Right lobe of liver (tissue), 6 donors: ENCODE measurements at places on chromosomes 16 and 17.

- no peaks in the 10 kb centered on the region for H3K36me3 ChIP-seq
- no peak overlapping the region for H3K4me3 ChIP-seq
- DNase-seq = no peak
Measured at GRCh38 chr17:63760771-63761539, 12.4 kb downstream of the CCDC47 start.

GRCh38 chr16:83059237-83059636, 432.5 kb downstream of the CDH13 start:
- no peak for DNase-seq
- H3K27ac ChIP-seq = no peak overlapping the region
- no peaks in the 10 kb centered on the region for H3K4me1 ChIP-seq
- H3K36me3 ChIP-seq = no peaks in the 10 kb centered on the region
- no peak overlapping the region for H3K4me3 ChIP-seq

- H3K36me3 ChIP-seq = no peaks in the 10 kb centered on the region
- no peak overlapping the region for H3K27ac ChIP-seq
Measured at GRCh38 chr16:55009581-55009980, 78.9 kb downstream of the IRX5 start.

- H3K36me3 ChIP-seq = no peaks in the 10 kb centered on the region
- no peaks in the 10 kb centered on the region for H3K27me3 ChIP-seq
- H3K4me1 ChIP-seq = no peaks in the 10 kb centered on the region
- H3K27ac ChIP-seq = no peak overlapping the region
Measured at GRCh38 chr16:79329166-79329521, 271.4 kb downstream of the MAF start.

- H3K4me1 ChIP-seq = no peaks in the 10 kb centered on the region
- H3K4me3 ChIP-seq = no peak overlapping the region
- no peak for DNase-seq
Measured at GRCh38 chr17:57493171-57493570, 236.8 kb downstream of the MSI2 start.

- no peak overlapping the region for H3K27ac ChIP-seq
- H3K36me3 ChIP-seq = no peaks in the 10 kb centered on the region
- no peaks in the 10 kb centered on the region for H3K4me1 ChIP-seq
- H3K4me3 ChIP-seq = no peak overlapping the region
- no peaks in the 10 kb centered on the region for H3K27me3 ChIP-seq
Measured at GRCh38 chr17:74852237-74853047, 7.2 kb downstream of the GRIN2C start.

GRCh38 chr17:82348866-82349265, 10.2 kb upstream of the TEX19 start:
- no peak for DNase-seq
- H3K36me3 ChIP-seq = no peaks in the 10 kb centered on the region
- H3K4me3 ChIP-seq = no peak overlapping the region
- H3K4me1 ChIP-seq = no peaks in the 10 kb centered on the region

- DNase-seq = no peak
- H3K27me3 ChIP-seq = no peaks in the 10 kb centered on the region
- peaks cover 14% of the 10 kb centered on the region for H3K4me1 ChIP-seq
- no peak overlapping the region for H3K4me3 ChIP-seq
Measured at GRCh38 chr17:50781167-50781566, 13.8 kb upstream of the ANKRD40CL start.

DNA sequence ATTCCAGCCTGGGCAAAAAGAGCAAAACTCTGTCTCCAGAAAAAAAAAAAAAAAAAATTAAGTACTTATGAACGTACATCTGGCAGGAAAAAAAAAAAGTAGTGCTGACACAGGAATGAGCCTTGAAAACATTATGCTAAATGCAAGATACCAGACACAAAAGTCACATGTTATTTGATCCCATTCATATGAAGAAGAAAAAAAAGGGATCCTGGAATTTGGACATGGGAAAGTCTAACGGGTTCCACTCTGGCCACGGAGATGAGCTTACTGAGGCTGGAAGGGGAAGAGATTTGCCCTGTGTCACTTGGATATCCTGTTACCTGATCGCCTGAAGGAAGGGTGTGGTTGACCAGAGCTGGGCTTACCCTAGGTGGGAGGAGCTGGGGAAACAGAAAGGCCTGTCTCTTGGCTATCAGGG, 251.9 kb downstream of the PARN start:
- no peaks in the 10 kb centered on the region for H3K36me3 ChIP-seq
- no peaks in the 10 kb centered on the region for H3K27me3 ChIP-seq
- DNase-seq = no peak
- no peaks in the 10 kb centered on the region for H3K4me1 ChIP-seq
- H3K4me3 ChIP-seq = no peak overlapping the region
- no peak overlapping the region for H3K27ac ChIP-seq

- no peak for DNase-seq
- no peaks in the 10 kb centered on the region for H3K27me3 ChIP-seq
- no peak overlapping the region for H3K27ac ChIP-seq
- no peaks in the 10 kb centered on the region for H3K4me1 ChIP-seq
- no peaks in the 10 kb centered on the region for H3K36me3 ChIP-seq
Measured at GRCh38 chr17:56936697-56937322, 23.0 kb upstream of the TRIM25 start.

DNA sequence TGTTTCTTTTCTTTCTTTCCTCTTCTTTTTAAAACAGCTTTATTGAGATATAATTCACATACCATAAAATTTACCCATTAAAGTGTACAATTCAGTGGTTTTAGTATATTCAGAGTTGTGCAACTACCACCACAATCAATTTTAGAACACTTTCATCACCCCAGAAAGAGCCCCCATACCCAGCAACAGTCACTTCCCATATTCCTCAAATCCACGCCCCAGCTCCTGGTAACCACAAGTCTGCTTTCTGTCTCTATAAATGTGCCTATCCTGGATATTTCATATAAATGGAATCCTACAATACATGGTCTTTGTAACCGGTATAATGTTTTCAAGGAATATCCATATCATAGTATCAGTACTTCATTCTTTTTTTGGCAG, 19.4 kb downstream of the RARA start:
- DNase-seq = no peak
- peaks cover 91% of the 10 kb centered on the region for H3K4me1 ChIP-seq
- peak overlapping the region; percentile 86 for H3K27ac ChIP-seq
- no peak overlapping the region for H3K4me3 ChIP-seq
- H3K36me3 ChIP-seq = no peaks in the 10 kb centered on the region
- no peaks in the 10 kb centered on the region for H3K27me3 ChIP-seq

GRCh38 chr17:47654991-47655390, 5.3 kb downstream of the KPNB1 start:
- H3K36me3 ChIP-seq = peaks cover 64% of the 10 kb centered on the region
- H3K4me3 ChIP-seq = no peak overlapping the region
- no peaks in the 10 kb centered on the region for H3K27me3 ChIP-seq

- no peaks in the 10 kb centered on the region for H3K4me1 ChIP-seq
- H3K27ac ChIP-seq = no peak overlapping the region
- no peak for DNase-seq
Measured at GRCh38 chr17:80347536-80347935, 67.4 kb upstream of the ENDOV start.

GRCh38 chr17:56850591-56850990, 16.6 kb downstream of the DGKE start:
- H3K4me1 ChIP-seq = no peaks in the 10 kb centered on the region
- no peaks in the 10 kb centered on the region for H3K36me3 ChIP-seq
- no peak overlapping the region for H3K27ac ChIP-seq
- DNase-seq = no peak
- no peaks in the 10 kb centered on the region for H3K27me3 ChIP-seq

DNA sequence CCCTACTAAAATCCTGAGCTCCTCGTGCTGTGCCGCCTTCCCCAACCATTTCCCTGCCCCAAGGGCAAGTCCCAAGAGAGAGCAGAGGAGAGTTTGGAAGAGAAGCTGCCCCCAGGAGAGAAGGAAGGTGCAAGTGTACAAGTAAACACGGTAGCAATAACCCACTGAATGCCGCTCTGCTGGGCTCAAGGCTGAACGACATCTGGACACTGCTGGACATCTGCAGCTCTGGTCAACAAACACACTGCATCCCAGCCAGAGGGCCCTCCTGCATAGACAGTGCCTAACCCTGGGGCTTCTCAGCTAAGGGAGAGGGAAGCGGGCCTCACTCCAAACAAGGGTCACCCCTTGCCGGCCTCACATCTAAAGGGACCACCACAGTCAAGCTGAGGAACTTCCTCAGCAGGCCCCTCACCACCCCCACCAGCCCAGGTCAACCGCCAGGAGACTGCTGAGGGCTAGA, 12.7 kb downstream of the JUP start:
- peak overlapping the region; percentile 97 for H3K27ac ChIP-seq
- DNase-seq = no peak
- H3K36me3 ChIP-seq = peaks cover under 1% of the 10 kb centered on the region
- no peak overlapping the region for H3K4me3 ChIP-seq
- H3K4me1 ChIP-seq = peaks cover 56% of the 10 kb centered on the region

DNA sequence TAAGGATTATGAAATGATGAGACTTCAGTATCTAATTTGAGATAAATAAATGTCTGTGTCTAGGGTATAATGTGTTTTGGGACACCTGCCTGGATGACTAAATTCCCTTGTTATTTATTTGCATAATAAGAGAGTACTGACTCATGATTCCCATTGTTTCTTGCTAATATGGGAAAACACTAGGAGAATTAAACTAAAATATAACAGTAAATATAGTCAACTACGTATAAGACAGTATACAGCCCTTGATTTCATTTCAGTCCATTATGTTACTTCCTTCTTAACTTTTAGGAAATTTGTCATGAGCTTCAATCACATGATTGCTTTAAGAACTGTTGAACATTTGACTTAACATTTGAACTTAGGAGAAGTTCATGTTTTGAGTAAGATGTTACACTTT, 62.4 kb downstream of the VMP1 start:
- H3K27me3 ChIP-seq = no peaks in the 10 kb centered on the region
- no peak for DNase-seq
- H3K36me3 ChIP-seq = no peaks in the 10 kb centered on the region
- no peaks in the 10 kb centered on the region for H3K4me1 ChIP-seq
- no peak overlapping the region for H3K4me3 ChIP-seq
- H3K27ac ChIP-seq = no peak overlapping the region

DNA sequence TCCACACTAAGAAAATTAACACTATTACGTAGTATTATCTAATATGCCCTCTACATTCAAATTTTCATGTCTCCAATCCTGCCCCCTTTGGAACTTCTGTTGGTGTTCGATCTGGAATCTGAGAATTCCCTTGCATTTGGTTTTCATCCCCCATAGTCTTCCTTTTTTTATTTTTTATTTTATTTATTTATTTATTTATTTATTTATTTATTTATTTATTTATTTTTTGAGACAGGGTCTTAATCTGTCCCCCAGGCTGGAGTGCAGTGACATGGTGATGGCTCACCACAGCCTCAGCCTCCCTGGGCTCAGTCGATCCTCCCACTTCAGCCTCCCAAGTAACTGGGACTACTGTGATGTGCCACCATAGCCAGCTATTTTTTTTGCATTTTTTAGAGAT, 589.3 kb downstream of the MAF start:
- no peaks in the 10 kb centered on the region for H3K36me3 ChIP-seq
- no peak overlapping the region for H3K4me3 ChIP-seq
- no peaks in the 10 kb centered on the region for H3K27me3 ChIP-seq
- DNase-seq = no peak
- H3K27ac ChIP-seq = no peak overlapping the region
